ENCODE measurements at places on chromosomes 11 and 22.

DNA sequence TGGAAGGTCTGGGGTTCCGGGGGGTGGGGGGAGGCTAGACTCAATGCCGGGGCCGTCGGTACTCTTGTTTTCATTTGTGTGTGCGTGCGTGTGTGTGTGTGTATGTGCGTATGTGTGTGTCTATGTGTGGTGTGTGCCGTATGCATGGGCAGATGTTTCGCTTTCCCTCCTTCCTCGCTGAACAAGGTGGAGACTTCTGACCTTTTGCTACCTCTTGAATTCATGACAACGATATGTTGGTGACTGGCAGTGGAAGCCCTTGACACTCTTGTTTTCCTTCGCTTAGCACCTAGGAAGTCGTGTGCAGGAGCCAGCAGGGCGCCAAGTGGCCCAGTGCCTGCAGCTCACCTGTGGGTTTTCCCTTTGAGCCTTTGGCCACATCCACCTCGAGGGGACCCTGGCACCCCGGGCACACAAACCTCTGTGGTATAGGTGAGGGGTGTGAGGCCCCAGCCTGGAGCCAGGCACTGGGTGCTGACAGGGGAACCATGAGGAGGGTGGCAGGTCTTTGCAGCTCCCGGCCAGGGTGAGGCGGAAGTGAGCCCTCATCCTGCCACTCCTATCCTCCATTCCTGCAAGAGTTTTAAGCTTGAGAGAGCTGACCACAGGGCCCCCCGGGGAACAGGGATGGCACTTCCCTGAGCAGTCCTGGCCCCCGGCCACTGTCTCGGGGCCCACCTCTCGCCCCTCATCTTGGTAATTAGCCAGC is 19.3 kb upstream of the TMEM191C start:
- no peak for DNase-seq

DNA sequence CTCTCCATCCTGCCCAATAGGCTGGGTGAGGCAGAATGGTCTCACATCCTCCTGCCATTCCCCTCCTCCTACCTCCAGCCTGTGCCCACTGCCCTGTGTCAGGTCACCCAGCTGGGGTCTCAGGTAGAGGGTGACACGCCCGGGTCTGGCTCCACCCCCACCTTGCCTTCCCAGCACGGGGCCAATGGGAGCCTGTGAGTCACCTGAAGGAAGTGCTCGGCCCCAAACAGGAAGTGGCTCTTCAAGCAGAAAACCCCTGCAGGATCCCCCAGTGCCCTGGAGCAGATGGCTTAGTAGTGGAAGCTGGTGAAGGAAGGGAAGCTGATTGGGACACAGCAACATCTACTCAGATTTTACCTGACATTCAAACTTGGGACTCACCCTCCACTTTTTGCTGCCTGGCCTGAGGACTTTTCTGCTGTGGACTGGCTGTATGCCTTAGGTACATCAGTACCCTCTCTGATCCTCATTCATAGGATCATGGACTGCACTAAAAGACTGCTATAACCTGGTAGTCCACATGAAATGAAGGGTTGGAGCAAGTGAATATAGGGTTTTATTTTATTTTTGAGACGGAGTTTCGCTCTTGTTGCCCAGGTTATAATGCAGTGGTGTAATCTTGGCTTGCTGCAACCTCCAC is 33.4 kb downstream of the GDPD5 start:
- DNase-seq, result no peak

DNA sequence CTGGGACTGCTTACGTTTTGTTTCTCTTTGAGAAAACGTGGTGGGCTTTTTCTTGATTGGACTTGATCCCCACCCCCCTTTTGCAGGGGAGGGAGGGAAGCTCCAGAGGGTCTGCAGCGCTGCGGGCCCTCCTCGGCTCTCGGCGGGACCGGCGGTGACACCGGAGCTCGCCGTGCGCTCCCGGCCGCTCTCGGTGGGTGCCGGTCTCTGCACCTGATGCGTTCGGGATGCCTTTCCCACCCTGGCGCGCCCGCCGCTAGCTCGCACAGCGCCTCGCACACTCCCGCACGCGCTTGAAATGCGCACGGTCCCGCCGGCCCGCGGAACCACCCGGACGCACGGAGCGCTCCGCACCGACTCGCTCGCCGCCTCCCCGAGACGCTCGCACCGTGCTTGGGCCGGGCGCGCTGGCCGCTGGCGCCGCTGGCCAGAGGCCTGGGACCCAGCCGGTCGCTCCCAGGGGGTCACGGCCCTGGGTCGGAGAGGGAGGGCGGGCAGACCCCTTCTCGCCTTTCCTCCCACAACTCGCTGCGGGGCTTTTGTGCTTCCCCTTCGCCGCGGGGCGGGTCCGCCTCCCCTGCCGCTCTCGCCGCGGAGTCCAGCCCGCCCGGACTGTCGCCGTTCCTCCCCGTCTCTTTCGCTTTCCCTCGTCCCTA is 1.0 kb downstream of the ZBTB16 start:
- no peak for DNase-seq

DNA sequence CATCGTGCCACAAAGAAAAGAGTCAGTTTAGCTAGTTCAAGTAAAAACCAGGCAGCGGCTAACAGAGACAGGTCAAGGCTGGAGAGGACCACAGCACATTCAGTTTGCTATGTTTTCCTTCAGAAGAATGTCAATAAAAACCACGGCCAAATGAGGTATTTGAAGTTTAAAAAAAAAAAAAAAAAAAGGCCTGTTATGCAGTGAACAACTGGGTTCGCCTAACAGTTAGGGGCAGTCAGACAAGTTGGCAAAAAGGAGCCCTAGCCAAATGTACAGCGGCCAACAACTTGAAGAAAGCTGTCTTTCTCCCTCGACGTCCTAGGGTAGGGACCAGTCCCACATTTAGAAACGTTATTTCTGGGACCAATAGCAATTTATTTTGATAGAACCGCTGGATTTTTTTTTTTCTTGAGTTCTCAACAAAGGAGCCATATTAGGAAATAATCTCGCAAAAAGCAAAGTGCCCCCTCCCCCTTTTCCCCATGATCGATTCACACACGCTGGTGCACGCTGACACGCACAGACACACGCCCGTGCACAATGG is 237.8 kb downstream of the TTC28 start:
- peak; percentile 28 for DNase-seq

GRCh38 chr11:112555491-112556364 is 295.1 kb upstream of the PLET1 start:
- DNase-seq, result peak; percentile 52

DNA sequence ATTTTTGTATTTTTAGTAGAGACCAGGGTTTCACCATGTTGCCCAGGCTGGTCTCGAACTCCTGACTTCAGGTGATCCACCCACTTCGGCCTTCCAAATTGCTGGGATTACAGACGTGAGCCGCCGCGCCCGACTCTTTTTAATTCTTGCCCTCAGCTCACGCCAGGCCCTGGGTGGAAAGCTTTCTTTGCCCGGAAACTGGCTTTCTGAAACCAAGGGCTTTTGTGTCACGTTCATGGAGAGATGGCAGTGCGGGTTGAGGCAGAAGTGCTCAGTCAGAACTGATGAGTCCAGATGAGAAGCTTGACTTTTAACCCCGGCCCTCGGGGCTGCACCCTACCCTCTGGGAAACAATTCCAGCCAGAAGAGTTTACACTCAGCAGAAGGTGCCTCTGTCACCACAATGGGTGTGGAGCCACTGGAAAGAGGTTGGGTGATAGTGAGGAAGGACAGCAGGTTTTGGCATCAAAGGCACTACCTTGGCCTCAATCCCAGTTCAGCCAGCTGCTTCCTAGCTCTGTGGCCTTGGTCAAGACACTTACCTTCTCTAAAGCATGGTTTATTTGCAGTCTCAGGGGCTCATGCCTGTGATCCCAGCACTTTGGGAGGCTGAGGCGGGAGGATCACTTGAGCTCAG is 890 bp upstream of the ARFGAP3 start:
- no peak for DNase-seq

GRCh38 chr11:1377231-1377780 is 12.4 kb upstream of the BRSK2 start:
- no peak for DNase-seq

- DNase-seq, result no peak
These were observed 57.5 kb upstream of the RBFOX2 start for GRCh38 chr22:36086170-36086490.

- DNase-seq, result peak; percentile 81
These were observed 18.1 kb upstream of the JAM3 start for GRCh38 chr11:134050541-134051383.

GRCh38 chr22:37195921-37196320 is 7.9 kb upstream of the C1QTNF6 start:
- DNase-seq, result no peak

DNA sequence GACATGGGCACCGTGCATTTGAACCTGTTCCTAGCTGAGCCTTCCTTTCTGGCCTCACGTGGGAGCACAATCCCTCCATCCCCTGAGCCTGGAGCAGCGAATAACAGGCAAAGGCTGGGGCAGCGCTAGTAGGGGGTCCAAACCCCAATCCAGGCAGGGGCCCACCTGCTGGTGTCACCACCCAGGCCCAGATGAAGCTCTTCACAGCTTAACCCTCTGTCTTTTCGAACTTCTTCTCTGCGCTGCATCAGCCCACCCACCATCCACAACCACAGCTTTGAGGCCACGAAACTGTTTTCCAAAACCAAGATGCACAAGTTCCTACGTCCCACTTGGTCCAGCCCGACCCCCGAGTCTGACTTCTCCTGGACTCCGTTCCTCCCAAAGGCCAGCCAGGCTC is 11.5 kb downstream of the KCNC1 start:
- DNase-seq, result no peak

GRCh38 chr22:50305923-50306566 is 1.4 kb downstream of the PLXNB2 start:
- DNase-seq, result peak; percentile 97

- no peak for DNase-seq
These were observed 11.4 kb downstream of the PACS1 start for GRCh38 chr11:66081505-66081904.

- DNase-seq, result no peak
These were observed 39.9 kb downstream of the KCNC1 start for GRCh38 chr11:17774232-17775034.

- peak; percentile 75 for DNase-seq
These were observed 5.9 kb downstream of the DBX1 start for GRCh38 chr11:20154381-20154780.

DNA sequence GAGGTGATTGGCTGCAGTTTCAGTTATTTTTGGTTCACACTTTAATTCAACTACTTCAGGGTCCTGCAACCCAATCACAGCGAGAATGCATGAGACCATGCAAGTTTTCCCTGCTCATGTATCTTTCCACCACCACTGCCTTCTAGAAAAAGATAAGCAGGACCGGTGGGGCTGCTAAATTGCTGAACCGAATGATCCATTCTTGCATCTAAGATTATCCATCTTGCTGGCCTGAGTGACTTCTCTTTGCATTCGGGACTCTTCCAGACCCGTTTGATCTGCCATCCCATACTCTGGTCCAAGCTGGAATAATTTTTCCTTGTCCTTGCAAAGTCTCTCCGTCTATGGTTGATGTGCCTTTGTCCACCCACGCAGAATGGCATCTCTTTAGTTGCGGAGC is 56.3 kb upstream of the TP53I11 start:
- no peak for DNase-seq

GRCh38 chr22:25111579-25112517 is 87.8 kb upstream of the CRYBB3 start:
- DNase-seq, result no peak

DNA sequence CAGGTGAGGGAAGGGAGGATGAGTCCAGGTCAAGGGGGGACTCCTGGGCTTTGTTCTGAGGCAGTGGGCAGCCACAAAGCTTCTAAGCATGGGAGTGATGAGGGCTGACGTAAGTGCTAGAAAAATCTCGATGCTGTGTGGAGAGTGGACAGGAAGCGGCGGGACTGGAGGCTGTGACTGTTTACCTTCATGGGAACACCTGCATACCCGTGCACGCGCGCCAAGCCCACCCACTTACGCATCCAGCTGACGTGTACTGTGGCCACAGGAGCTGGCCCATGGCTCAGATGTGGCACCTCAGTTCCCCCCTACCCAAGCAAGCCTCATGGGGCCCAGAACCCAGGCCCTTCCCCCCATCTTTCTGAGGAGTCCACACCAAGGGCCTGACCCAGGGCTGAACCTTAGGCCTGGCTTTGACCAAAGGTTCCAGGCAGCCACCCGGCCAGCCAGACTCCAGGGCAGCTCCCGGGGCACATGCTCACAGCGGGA is 14.0 kb downstream of the MYRF start:
- DNase-seq, result no peak

DNA sequence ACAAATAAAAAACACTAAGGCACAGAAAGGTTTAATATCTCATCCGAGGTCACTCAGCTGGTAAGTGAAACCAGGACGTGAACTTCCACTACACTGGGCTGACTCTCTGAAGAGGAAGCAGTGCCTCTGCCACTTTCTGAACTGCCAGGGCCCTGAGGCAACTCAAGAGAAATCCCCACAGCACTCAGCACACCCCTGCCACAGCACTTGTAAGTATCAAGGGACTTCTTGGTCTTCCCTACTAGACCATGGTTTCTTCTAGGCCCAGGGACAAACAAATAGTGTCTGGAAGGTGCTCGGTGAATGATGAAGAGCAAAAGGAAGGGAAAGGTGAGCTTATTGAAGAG is 49.7 kb downstream of the RPL27A start:
- DNase-seq, result no peak

GRCh38 chr22:20552443-20553401 is 45.3 kb downstream of the MED15 start:
- peak; percentile 86 for DNase-seq

DNA sequence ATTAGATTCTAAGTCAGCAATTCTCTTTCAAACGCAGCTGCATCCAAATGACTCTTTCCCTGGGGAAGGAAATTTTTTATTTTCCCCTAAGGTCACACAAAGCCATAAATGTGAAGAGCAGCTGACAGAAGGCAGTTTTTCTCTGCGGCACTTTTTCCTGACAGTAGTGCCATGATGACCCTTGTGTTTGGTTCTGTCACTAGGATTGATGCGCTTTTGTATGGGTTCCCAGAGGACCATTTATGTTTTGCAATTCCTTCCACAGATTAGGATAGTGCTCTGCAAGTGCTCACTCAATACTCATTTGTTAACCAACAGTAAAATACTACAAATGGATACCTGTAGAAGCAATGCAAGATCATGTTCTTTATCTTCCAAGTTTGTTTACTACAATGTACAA is 359.6 kb upstream of the CTSC start:
- no peak for DNase-seq

All from AG08395 (cell line).